ENCODE measurements at places on chromosomes 7 and 10.

DNA sequence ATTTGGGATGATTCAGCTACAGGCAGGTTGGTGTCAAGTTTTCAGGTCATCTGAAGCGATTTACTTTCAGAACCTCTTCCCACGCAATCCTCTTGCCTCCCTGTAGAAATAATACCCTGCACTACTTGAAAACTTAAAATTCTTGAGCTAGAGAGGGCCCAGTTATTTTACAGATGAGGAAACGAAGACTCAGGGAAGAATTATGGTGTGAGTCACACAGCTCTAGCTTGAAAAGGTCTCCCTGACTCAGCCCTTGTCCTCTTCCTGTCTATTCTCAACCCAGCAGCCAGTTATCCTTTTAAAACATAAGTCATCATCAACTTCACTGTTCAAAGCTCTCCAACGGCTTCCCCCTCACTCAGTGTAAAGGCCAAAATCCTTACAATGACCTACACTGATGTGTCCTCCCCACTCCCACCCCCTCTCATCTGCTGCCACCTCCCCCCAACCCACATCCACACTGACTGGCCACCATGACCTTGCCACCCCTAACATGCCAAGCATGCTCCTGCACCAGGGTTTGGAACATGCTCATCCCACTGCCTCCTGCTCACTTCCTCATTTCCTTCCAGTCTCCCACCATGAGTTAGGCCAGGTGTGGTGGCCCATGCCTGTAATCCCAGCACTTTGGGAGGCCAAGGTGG is 3.4 kb downstream of the DNMBP start:
- DNase-seq = no peak

DNA sequence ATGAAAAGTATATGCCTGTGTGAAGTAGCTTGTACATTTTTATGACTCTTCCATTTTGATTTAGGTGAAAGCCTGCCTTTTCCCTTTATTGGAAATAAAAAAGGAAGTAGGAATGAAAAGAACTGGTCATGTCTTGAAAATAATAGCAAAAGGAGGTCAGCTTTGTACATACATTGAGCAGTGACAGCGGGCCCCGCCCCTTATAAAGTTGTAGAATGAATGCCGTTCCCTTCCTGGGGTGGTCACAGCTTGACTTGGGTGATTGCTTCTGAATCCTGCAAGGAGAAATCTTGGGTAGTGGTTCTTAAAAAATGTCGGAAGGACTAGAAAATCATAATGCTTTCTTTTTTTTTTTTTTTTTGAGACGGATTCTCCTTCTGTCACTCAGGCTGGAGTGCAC is 31.7 kb downstream of the CAMK1D start:
- no peak for DNase-seq

GRCh38 chr10:50508315-50509051 is 115.3 kb downstream of the SGMS1 start:
- peak; percentile 12 for DNase-seq

GRCh38 chr7:47520406-47520805 is 61.5 kb downstream of the TNS3 start:
- no peak for DNase-seq

- no peak for DNase-seq
Observed at GRCh38 chr7:30249316-30249715, 35.1 kb upstream of the ZNRF2 start.

DNA sequence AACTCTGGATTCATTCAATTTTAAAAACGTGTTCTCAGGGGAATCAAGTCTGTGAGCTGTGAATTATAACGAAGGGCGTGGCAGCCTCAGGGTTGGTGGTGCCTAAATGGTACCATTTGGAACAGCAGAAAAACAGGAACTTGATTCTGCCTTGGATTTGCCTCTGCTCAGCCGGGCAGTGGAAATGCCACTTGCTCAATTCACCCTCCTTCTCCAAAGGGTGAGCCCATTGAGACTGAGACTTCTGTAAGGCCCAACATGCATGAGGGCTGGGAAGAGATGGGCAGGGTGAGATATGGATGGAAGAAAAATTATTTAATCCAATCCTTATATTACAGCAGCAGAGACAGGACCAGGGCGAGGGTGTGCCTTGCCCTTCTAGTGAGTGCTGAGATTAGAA is 107.1 kb upstream of the HABP2 start:
- DNase-seq = no peak

- no peak for DNase-seq
Observed at GRCh38 chr10:6017781-6018354, 40.5 kb upstream of the IL15RA start.

DNA sequence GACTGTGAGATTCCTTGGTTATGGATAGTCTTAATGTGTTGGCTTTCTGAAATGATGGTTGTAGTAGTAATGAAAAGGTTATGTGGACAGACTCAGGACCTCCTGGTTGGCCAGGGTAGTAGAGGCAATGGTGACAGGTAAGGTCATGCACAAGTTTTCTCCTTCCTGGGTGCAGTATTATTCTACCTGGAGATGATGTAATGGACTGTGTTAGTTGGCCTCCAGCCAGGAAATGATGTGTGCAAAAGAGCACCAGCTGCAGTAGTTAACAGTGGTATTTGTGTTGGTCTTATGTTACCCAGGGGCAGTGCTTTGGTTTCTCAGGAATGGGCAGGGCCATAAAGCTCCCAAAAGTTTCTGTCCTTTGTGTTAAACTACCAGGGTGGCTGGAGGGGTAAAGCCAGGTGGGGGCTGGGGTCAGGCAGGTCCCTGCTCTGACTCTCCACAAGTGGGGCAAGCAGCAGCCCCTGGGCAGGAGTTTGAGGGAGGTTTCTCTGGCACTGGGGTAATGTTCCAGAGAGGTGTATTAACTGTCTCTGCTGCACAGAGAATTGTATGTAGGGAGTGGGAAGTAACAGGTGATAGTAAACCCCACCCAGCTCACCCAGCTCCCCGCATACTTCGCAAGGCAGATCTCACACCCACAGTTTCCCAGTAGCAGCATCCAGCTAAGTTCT is 36.3 kb downstream of the GPR22 start:
- DNase-seq = no peak

GRCh38 chr10:100135486-100135885 is 50.3 kb downstream of the ERLIN1 start:
- DNase-seq = no peak

DNA sequence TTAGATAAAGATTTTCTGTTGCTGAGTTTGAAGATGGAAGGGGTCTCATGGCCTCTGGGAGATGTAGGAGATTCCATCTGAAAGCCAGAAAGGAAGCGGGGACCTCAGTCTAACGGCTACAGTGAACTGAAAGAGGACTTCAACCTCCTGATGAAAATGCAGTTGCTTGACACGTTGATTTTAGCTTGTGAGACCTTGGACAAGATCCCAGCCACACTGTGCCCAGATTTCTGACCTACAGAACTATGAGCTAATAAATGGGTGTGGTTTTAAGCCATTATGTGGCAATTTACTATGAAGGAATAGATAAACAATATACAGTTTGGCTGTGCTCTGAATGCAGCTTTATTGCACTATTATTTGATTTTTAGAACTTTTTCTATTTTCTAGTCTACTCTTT is 342.3 kb upstream of the SEMA3D start:
- DNase-seq = no peak

- no peak for DNase-seq
Observed at GRCh38 chr7:143979359-143979758, 20.8 kb upstream of the OR6B1 start.

- no peak for DNase-seq
Observed at GRCh38 chr7:77702968-77703472, 6.8 kb downstream of the RSBN1L start.

DNA sequence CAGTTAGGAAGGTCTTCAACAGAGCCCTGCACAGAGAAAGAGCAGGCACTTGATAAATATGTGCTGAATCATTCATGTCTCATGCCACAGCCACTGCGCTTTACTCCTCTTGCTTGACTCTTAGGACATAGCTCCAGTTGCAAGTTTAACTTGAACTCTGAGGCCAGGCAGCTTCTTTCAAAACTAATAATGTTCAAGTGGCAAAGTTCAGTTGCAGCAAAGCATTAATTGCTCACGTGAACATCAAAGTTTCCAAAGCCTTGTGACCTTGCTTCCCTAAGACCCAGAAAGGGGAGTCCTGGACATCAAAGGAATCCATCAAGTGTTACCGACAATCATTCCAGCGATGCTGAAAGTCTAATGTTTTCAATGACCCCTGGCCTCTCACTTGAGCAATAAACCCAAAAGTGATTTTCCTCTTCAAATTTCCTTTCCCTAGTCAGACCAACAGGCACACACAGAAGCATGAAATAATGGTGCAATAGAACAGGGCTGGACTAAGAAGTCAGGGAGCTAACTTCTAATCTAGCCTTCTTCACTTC is 21.8 kb upstream of the TECTB start:
- no peak for DNase-seq

DNA sequence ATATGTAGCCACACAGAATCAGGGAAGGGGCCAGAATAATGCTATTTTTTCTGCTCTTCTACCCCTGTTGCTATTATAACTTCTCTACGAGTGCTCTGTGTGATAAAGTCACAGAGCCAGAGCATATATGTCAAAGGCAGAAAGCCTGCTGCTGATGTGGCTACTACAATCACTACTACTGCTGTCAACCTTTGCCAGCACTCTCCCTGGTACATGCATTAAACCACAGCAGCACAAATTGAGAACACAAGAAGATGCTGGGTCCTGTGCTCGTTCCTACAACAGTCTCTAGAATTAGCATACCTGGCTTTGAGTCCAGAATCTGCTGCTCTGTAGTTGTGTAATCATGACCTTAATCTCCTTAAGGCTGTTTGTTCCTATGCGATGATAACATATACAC is 108.6 kb downstream of the SEMA3A start:
- DNase-seq = no peak

DNA sequence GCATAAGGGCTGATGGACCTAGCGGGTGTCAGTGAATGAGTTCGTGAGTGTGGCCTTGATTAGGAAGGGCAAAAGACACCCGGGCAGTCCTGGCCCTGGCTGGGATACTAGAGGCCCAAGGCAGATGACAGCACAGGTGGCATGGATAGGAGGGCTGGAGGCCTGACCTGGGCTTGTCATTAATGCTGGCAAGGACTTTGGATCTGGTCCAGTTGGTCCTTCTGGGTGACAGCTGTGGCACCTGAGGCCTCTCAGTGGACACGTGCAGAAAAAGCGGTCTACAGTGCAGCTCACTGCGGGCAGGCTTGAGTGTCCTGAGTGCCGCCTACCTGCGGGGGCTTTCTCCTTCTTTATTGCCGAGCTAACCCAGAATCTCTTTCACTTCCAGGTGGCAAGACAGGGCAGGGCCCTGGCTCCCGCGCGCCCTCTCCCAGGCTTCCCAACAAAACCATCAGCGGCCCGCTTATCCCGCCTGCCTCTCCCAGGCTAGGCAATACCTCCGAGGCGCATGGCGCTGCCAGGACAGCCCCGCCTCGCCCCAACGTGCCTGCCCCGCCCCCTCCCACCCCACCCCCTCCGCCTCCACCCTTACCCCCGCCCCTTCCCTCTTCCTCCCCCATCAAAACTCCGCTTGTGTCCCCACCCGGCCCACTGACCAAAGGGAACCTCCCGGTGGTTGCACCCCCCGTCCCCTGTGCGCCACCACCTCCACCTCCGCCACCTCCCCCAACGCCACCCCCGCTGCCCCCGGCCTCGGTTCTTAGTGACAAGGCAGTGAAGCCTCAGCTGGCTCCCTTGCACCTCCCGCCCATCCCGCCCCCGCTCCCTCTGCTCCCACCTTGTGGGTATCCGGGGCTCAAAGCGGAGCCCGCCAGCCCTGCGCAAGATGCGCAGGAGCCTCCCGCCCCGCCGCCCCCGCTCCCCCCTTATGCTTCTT is 77.4 kb downstream of the WIPF3 start:
- peak; percentile 5 for DNase-seq

- peak; percentile 65 for DNase-seq
Observed at GRCh38 chr10:133318494-133319127, 9.9 kb downstream of the ZNF511 start.

- no peak for DNase-seq
Observed at GRCh38 chr7:2882111-2882510, 38.0 kb upstream of the GNA12 start.

GRCh38 chr7:90972906-90973550 is 291.2 kb upstream of the FZD1 start:
- no peak for DNase-seq

GRCh38 chr10:17576768-17577167 is 40.4 kb downstream of the HACD1 start:
- DNase-seq = no peak

- no peak for DNase-seq
Observed at GRCh38 chr7:27241189-27242056, 1.2 kb upstream of the EVX1 start.

DNA sequence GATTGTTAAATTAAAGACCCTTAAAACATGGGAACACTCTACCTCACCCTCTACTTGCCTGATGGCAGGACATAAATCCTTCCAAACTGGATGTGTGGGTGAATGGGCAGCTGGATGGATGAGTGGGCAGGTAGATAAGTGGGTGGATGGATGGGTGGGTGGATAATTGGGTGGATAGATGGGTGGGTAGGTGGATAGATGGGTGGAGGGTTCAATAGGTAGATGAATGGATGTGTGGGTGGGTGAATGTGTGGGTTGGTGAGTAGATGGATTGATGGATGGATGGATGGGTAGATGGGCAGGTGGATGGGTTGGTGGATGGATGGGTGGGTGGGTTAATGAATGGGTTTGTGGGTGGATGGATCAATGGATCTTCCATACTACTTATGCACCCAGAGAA is 18.9 kb upstream of the FFAR4 start:
- DNase-seq = no peak

DNA sequence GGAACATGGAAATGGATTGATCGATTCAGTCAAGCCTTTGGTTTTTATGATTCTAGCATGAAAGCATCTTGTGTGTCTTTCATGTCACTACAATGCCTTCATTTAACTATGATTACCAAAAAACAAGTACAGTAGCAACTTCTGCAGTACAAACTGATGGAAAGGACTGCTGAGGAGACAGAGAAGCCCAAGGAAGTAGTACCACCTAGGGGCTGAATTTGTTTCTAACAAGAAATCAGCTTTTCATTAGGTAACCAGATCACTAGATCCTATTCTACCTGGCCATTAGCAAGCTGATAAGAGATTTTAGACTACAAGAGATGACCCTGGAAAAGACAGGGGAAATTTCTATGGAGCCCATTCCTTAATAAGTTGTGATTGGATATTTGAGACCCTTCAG is 3.2 kb upstream of the IFIT1 start:
- DNase-seq = no peak

- DNase-seq = no peak
Observed at GRCh38 chr7:44308596-44309270, 16.7 kb downstream of the CAMK2B start.

- no peak for DNase-seq
Observed at GRCh38 chr7:52592698-52593097, 442.7 kb upstream of the POM121L12 start.

- no peak for DNase-seq
Observed at GRCh38 chr10:83371696-83372490, 767.4 kb upstream of the GHITM start.
